ENCODE measurements at places on chromosomes 6 and 20. TPM values are rescaled to one million over a fixed set of nuclear protein-coding genes. Genes with fewer than 3 reads are reported as not detected.

The KCNB1 gene
- total RNA-seq = 43.0 TPM

The ENPP3 gene
- 0.48 TPM for total RNA-seq

GRCh38 chr20:16713066-16713465 is 16.8 kb upstream of the SNRPB2 start:
- no peak for DNase-seq

DNA sequence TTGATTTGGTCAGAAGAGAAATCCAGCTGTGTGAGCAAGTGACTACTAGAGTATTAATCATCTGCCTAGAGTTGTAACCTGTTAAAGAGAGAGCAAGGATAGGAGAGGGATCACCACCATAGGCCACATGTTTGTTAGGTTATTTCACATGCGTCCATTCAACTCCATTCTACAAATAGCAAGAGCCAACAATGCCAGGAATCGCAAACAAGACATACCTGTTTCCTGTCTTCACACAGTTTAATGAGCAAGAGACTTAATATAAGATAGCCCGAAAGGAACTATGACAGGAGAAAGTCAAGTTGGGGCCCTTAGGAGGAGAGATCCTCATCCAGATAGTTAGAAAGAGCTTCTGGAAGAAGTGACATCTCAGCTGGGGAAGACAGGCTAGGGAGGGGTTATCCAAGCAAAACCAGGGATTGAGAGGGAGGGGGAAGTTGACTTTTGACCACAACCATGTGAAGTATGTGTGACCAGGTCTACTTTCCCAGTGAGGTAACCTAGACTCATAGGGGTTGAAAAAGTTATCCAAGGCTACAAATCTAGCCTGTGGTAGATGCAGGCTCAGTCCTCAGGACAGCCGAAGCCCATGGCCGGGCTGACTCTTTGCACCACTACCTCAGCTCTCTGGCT is 147.4 kb downstream of the ALDH8A1 start:
- no peak for DNase-seq

The SCRT2 gene
- not detected for total RNA-seq

DNA sequence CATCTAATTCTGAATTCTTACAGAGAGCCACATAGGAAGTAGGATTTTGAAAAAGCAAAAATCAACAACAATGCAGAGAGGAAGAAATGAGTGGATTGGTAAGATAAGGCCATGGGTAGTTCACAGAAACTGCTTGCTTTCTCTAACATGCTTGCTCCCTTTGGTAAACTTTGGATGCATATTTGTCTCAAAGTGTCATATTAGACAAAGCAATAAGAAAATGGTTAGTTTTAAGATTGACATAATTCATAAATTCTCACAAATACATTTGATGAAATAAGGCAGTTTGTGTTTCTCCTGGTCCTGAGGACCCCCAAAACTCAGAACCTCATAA is 31.7 kb downstream of the UTRN start:
- DNase-seq = no peak
